AG08395 (cell line): ENCODE measurements at places on chromosomes 4 and X.

DNA sequence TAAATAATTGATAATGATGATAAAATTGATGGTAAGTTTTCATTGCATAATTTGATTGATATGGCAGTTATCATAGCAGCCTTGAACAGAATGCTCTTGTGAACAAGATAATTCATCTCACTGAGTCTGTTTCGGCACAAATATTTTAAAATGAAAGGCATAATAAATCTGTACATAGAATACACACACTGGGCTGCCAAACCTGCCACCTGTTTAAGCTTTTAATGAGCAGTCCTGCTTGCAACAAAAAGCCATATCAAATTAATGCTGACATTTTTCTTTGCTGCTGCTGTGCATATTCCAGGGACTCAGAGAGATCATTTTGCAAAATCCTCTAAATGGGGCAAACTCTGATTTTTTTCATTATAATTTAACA, 201.1 kb downstream of the ARHGAP24 start:
- DNase-seq = no peak

DNA sequence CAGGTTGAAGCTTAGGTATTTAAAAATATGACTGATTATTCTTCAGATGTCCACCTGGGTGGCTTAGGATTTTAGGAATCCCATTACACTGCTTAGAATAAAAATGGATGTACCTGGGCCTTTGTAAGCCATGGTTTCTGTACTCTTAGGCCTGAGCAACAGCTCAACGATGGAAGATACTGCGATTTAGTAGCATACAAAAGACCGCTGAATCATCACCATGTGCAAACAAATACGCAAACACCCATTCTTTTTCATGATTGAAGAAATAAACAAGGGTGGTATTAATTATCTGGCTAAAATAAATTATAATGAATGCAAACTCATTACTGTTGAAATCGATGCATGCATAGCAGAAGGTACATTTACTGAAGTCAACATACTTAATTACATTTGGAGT, 188.9 kb downstream of the ZNF330 start:
- DNase-seq = no peak

DNA sequence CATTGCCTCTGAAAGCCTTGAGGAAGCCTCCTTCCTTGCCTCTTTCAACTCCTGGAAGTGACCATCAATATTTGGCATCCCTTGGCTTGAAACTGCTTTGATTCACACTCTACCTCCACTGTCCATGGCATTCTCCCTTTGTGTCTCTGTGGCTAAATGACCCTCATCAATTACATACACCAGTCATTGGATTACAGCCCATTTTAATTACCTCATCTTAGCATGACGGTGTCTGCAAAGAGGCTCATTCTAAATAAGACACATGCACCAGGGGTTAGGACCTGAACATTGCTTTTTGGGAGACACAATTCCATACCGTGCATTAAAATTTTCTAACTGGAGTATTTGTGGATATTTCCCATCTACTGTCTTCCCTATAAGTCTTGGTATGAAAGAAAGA, 60.7 kb upstream of the FAM9A start:
- DNase-seq = no peak

GRCh38 chrX:123322536-123322935, 138.5 kb downstream of the GRIA3 start:
- DNase-seq = no peak

DNA sequence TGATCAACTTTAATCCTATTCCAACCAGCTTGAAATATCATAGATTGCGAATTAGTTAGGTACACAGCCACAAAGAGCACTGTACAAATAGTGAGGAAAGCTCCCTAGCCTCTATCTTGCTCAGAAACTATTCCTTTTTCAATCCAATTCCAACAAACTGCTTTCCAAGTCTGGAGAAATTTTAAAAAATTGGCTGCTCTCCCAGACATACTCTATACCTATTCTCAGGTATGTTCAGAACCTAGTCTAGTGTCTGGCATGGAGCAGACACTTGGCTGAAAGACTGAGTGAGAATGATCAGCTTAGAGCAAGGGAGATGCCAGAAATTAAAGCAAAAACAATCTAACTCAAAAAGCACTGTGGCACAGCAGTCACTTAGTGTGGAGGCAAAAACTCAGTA, 105.9 kb downstream of the SLC10A7 start:
- no peak for DNase-seq

- no peak for DNase-seq
Observed at GRCh38 chr4:38230121-38230801, 270.1 kb downstream of the PTTG2 start.

GRCh38 chr4:54661169-54661568, 3.4 kb downstream of the KIT start:
- peak; percentile 78 for DNase-seq

DNA sequence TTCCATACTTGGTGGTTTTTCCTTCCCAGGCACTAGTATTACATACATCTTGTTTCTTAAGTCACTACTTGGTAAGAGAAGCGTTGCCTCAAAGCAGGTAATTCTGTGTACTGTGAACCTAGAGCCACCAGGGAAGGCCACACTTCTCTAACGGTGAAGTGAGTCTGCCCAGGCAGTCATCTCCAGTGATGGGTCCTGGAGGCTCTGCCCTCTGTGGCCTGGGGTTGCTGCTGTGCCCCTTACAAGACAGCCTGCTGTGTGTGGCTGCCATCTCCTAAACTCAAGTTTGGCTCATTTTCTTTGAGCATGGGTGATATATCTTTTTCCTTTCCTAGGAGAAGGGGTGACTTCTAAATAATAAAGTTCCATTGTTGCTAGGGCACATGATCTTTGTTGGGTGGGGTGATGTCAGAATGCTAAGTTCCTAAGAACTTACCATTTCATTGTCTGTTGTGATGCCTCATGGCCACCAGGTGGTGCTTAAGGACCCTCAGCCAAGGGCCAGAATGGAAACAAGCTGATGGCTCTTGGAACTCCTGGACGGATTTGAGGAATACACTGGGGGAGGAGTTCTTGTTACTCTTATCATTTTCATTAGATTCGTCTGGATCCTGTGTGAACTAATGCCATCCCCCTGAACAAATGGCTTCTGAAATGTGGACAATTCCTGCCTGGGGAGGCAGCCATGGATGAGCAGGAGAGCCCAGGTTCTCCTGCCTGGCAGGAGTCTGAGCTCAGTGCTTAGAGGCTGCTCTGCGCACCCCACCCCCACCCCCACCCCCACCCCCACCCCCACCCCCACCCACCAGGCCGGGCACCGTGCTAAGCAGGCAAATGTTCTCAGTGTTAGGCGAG, 41.1 kb upstream of the WDR1 start:
- peak; percentile 90 for DNase-seq

DNA sequence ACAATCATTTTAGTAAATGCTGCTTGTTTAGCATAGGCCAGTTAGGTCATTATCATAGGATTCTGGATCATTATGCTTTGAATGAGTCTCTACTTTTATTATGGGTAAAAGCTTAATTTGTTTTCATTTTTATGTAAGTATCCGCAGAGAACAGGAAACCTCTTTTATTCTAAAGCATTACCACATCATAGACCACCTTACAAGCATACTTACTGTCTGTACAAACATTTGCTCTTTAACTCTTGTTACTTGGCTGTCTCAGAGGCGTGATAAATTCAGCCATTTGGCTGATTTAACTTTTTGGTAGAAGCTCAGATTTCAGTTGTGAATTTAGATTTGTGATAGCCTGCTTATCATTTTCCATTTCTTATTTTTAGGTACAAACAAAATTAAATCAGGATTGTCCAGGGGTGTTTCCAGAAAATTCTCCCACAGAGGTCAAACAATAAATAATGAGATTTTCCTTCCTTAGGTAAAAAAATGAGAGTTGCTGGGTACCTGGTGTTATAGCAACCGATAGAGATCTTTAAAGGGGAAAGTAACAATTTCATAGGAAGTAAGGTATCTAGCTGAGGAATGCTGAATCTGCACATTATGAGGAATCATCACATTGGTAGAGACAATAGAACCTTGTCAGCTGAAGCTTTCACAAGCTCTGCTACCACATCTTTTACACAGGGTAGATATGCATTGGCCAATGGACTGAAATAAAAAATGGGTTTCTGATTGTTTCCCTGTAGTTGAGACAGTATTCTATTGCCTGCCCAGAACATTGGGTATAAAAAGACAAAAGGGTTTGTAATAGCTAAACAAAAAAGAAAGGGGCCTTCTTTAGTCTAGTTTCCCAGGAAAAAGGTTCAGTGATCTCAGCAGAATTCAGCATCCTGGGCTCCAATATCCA, 62.5 kb downstream of the NDNF start:
- DNase-seq = no peak

DNA sequence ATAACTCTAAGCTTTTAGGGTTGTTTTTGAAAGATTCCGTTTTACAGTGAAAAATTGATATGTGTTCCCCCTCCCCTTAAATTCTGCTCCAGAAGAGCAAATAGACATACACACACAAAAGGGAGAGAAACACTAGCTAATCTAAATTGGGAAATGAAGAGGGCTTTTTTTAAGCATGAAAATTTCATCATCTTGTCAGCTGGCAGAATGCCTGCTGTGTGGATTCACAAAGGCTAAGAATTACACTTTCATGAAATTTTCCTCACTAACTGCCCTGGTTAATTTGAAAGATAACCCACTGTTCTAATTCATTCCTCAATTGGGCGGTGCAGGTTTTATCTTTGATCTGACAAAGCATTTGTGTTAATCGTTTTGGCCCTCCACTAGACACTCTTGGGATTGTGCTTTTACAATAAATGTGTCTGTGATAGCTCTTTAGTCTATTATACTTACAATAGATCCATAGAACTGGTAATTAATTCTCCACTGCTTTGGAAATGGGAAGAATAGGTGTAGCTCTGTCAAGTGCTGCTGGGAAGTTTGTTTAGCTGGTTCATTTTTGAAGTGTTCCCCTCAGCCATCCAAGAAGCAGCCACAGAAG, 152.9 kb downstream of the POLA1 start:
- no peak for DNase-seq

GRCh38 chr4:5371415-5372190, 320.3 kb downstream of the STK32B start:
- peak; percentile 34 for DNase-seq

- DNase-seq = no peak
Observed at GRCh38 chr4:148653681-148654080, 211.5 kb upstream of the NR3C2 start.

GRCh38 chr4:142406917-142407501, 439.1 kb downstream of the INPP4B start:
- no peak for DNase-seq

DNA sequence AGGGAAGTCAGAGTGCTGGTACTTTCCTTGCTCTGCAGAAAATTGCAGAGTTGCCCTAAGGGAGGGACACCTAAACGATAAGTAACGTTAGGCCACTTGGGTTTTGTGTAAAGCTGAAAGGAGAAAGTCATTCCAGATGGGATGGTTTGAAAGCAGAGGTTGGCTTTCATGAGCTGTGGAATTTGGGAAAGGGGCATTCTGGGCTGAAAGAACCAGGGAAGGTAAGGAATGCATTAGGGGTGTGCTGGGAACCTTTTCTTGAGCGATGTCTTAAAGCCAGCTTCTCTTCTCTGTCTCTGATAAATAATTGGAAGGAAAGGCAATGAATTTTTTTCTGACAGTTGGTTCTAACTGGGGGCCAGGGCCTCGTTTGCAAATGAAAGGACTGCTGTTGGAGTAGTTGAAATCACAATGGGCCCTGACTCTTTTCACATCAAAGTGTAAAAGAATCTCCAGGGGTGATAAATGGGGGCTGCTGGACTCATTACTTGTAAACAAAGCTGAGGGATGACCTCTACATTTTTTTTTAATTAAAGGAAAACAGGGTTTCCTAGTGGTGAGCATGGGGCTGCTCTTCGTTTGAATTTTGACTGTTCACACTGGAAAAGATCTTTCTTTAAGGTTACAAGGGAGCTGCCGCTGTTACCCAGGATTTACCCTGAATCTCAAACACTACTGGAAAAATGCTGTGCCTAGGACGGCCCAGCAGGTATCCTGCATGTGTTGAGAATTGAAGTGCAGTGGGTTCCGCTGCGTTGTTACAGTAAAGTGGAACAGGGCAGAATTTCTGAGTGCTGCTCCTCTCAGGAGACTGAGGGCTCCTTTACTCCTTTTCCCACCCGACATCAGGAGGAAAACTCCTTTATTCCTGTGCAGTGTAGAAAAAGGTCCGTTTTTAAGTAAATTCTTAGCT, 25.0 kb downstream of the AFF1 start:
- no peak for DNase-seq

GRCh38 chr4:23006756-23007155, 314.0 kb downstream of the GBA3 start:
- DNase-seq = peak; percentile 69

DNA sequence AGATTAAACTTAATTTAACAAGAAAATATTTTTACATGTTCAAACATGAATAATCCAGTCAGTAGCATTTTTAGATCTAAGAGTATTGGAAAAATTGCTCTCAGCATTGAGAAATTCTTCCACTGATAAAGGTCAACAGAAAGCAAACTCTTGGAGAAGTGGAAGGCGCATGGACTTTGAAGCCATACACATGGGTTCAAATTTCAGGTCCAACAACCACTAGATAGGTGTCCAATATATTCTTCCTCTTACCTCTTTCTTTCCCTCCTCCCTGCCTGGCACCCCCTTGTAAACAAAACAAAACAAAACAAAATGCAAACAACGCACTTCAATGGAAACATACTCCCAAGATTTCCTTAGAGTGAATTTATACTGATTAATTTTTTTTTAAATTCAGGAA, 28.4 kb upstream of the PRSS48 start:
- no peak for DNase-seq

GRCh38 chr4:184162596-184162995, 55.1 kb downstream of the ENPP6 start:
- no peak for DNase-seq

DNA sequence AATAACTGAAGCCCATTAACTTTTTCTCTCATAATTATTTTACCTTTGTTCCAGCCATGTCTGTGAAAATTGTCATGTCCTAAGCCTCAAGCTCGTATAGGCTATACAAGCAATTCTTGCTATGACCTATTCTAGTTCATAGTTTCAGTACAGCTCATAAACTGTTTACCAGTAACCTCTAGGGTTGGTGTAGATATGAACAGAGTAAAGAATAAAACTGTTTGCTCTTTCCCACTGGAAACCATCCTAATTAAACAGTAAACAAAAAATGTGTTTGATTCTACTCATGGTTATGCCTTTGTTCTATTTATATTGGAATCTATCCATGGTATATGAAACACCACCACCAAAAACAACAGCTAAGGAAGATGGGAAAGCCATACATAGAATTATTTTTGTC, 1444.0 kb upstream of the PCDH7 start:
- no peak for DNase-seq

GRCh38 chrX:41670112-41670511, 18.7 kb upstream of the GPR34 start:
- DNase-seq = no peak

GRCh38 chr4:107956011-107956410, 24.7 kb downstream of the CYP2U1 start:
- DNase-seq = no peak

DNA sequence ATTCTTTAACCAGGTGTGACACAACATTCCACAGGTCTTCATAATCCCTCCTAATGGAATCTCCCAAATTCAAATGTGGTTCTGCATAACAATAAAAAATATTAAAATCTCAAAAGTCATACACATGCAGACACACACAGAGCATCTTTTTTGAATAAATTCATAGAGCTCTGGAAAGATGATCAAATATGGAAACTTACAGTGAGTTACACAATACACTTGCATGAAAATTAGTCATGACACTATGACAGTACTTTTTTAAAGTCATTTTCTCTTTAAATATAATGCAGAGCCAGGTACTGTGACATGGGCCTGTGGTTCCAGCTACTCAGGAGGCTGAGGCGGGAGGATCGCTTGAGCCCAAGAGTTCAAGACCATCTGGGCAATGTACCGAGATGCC, 38.9 kb downstream of the DDX60L start:
- DNase-seq = peak; percentile 6

- no peak for DNase-seq
Observed at GRCh38 chr4:99818661-99819060, 2.0 kb downstream of the DAPP1 start.

GRCh38 chr4:55633903-55634302, 2.2 kb downstream of the NMU start:
- no peak for DNase-seq
